Fibroblast of the aortic adventitia (primary cell): ENCODE measurements at places on chromosomes 11 and 22.
A peak's percentile ranks its signal among the peaks of the same experiment; 100 is the strongest.

GRCh38 chr11:122101625-122102291 lies 14.3 kb downstream of the BLID start:
- peak; percentile 89 for DNase-seq

DNA sequence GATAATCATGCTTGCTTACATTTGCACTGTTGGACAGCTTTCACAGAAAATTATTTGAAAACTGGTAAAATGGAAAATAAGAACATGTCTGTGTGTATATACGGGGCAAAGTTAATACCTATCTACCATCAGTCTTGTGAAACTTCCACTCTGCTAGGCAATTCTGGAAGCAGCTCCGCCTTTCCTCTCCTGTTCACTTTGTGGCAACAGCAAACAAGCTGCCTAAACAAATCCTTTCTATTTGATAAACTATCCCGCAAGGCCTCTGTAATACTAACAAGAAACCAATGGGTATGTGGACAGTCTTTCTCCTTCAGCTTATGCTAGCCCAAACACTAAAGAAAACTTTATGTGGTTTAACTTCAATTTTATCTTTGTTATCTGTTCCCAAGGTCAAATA lies 39.2 kb upstream of the RAPSN start:
- no peak for DNase-seq

DNA sequence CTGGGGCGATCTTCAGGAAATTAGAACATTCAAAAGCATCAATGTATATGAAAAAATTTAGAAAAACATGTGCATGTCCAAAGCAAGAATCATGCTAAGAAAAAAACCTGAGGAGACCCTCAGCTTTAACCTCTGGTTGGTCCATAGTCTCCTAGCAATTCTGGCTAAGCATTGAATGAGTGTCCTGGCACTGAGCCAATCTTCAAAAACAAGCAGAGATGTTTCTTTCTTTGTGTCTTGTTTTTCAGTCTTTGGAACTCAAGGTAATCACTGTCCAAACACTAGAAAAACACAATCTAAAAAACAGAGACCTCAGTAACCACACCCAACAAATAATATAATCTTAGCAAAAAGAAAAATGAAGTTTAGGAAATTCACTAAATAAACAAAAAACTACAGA lies 205.4 kb upstream of the CARD18 start:
- no peak for DNase-seq

- DNase-seq, result no peak
Observed at GRCh38 chr11:104917271-104918112, 19.2 kb upstream of the CASP12 start.

DNA sequence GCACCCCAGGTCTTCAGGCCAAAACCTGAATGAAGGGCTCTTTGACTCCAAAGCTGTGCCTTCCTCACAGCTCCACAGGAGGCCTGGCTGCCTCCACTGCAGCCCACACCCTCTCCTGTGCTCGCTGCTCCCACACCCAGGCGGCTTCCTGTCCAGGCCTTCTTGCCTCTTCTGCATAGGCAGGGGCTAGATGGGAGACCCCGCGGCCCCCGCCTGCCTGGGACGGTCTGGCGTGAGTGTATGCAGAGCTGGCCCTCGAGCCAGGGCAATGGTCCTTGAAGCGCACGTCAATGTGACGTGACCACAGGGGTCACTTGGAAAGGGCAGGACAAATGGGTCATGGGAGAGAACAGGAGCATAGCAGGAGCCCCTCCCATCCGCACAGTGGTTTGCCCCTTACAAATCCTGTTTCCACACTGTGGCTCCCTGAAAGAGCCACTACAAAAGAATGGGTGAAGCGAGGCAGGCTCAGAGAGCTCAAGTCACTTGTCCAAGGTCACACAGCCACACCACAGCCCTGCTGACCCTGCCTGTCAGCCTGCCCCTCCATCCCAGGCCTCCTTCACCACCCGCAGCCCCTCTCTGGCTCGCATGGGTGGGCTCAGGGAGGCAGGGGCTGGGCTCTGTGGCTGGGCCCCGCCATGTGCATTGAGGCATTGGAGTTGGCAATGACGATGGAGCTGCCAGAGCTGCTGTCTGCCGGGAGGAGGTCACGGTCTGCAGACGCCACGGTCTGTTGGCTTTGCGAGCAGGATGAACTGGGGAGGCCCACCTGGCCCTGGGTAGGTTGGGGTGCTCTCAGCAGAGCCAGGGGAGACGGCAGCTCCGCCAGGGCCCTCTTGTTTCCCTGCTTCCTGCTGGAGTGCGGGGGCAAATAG lies 71.2 kb upstream of the WNT11 start:
- DNase-seq, result no peak

GRCh38 chr22:45905326-45905923 lies 71.5 kb downstream of the WNT7B start:
- DNase-seq, result no peak

DNA sequence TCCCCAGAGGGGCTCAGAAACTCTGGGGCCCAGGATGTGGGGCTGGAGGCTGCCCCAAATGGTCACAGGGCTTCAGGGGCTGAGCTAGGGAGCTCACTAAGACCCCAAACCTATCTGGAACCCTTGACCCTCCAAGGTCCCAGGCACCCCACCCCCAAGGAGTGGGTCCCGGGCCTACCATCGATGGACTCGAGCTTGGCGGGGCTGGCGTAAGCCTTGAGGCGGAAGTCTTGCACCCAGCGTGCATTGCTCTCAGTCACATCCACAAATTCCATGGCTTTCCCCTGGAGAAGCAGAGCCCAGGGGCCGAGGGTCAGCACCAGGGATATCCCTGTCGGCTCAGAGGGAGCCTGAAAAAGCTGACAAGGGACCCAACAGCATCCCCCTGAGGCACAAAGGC lies 3.5 kb downstream of the GATD1 start:
- no peak for DNase-seq

DNA sequence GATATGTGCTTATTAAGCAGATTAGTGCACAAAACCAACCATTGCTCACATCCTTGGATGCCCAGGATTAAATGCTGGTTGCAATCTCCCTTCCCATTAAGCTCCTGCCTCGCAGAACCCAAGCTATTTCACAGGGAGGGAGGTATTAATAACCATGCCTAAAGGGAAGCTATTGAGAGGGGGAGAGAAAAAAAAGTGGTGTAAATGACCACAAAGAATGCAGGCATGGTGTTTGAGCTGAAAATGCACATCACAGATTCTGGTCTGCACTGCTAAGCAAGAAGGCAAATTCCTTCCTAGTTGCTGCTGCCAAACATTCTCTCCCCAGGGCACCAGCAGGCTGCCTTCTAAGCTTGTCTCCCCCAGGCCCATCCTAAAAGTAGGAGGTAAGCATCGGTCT lies 92.0 kb upstream of the ISX start:
- DNase-seq, result no peak

- DNase-seq, result no peak
Observed at GRCh38 chr11:77724636-77725035, 87.0 kb upstream of the CLNS1A start.
